ENCODE measurements at places on chromosomes 6 and 20.

- DNase-seq, result no peak
Observed at GRCh38 chr6:69164564-69165229, 529.6 kb downstream of the ADGRB3 start.

- DNase-seq, result no peak
Observed at GRCh38 chr20:19524691-19525090, 233.4 kb upstream of the RIN2 start.

GRCh38 chr6:167750956-167751358, 75.8 kb upstream of the AFDN start:
- no peak for DNase-seq

- no peak for DNase-seq
Observed at GRCh38 chr6:159985296-159985945, 16.5 kb downstream of the IGF2R start.

GRCh38 chr20:49945701-49946477, 9.7 kb downstream of the RNF114 start:
- DNase-seq, result no peak

- DNase-seq, result no peak
Observed at GRCh38 chr6:37922563-37922962, 103.0 kb downstream of the ZFAND3 start.

- DNase-seq, result no peak
Observed at GRCh38 chr6:143205991-143206390, 145.3 kb downstream of the AIG1 start.

DNA sequence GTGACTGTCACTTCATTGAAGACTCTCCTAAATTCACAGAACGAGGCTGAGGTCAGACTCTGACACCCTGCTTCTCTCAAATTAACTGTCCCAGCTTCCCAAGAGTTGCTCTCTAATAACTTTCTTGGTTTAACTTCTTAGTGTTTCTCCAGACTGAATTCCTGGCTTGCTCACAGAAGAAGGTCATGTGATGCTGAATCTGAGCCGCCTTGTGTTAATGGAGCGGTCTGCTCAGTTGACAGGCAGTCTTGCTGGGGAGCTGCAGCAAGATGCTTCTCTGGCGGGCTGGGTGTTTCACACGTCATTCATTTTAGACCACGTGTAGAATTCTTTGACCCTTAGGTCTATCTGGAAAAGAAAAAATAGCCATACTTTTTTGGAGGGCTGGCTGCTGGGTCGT, 107.3 kb downstream of the FOXO3 start:
- DNase-seq, result peak; percentile 47

GRCh38 chr6:89034586-89035251, 45.8 kb upstream of the PNRC1 start:
- DNase-seq, result no peak

DNA sequence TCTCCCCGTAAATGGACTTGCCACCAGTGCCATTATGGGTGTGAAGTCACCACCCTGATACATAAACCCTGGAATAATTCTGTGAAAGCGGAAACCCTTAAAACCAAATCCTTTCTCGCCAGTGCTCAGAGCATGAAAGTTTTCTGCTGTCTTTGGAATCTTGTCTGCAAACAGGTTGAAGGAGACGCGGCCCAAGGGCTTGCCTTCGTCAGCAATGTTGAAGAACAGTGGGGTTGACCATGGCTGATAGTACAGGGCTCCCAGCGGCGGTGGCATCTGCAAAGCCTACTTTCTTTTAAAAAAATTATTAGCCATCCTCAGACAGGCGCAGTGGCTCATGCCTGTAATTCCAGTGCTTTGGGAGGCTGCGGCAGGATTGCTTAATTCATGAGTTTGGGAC, 22.1 kb downstream of the ABHD12 start:
- no peak for DNase-seq

DNA sequence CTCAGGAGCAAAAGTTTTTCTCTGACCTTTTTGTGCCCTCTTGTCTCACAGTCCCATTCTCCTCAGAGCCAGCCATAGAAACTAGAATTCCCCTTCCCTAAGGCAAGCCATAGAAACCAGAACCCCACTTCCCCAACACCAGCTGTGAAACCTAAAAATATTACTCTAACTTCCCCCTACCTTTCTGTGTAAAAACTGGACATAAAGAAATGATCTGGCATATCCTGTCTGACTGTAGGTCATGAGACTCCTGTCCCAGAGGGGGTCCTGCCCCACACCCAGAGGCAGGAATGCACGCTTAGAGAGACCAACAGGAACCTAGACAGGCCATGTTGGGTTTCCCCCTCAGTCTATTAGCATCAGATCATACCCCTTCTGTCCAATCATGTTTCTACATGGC, 140.6 kb upstream of the SLC22A16 start:
- DNase-seq, result no peak

DNA sequence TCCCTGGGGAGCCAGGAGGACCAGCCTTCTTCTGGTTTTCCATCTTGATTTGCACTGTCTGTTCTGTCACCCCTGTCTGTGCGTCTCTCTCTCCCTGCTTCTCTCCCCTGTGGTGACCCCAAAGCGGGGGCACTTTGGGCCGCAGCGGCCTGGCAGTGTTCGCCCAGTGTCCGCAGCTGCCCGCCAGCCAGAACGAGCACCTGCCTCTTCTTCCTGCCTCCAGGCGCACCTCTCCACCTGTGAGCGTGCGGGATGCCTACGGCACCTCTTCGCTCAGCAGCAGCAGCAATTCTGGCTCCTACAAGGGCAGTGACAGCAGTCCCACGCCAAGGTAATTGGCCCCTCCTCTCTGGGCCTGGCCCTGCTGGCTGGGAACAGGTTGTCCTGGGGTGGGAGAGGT, 30.8 kb downstream of the SNPH start:
- no peak for DNase-seq

DNA sequence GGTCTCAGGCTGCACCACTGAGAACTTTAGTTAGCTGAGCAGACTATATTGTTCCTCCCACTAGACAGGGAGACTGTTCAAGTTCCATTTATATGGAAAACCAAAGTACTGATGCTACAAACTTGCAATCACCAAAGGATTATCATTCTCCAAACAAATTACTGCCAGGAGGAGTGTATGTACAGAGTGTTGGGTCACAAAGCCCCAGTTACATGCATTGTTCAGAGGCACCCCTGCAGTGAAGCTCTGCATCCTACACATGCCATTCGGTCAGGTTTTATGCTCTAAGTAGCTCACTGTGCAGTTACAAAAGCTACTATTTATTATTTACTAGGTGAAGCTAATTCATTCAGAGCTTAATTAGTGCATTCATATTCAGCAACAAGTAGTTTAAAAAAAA, 75.8 kb downstream of the SMLR1 start:
- DNase-seq, result no peak

DNA sequence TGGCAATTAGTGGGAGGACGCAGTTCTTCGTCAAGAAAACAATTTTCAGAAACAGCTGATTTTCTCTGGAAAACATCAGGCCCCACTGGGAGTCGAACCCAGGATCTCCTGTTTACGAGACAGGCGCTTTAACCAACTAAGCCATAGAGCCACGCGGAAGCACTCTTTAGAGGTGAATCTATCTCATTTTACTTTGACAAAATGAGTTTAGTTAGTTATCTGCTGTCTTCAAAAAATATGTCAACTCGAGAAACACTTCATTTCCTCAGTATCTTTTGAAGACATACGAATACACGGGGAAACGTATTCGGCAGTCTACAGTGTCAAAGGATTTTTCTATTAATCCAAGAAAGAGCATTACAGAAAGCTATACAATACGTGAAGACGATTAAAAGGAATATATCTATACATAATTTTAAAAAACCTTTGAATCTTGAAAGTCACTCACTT, 26.7 kb downstream of the GPX6 start:
- peak; percentile 72 for DNase-seq

- peak; percentile 27 for DNase-seq
Observed at GRCh38 chr6:132391391-132392269, 9.6 kb downstream of the MOXD1 start.

GRCh38 chr6:12442455-12442854, 152.3 kb downstream of the EDN1 start:
- no peak for DNase-seq

DNA sequence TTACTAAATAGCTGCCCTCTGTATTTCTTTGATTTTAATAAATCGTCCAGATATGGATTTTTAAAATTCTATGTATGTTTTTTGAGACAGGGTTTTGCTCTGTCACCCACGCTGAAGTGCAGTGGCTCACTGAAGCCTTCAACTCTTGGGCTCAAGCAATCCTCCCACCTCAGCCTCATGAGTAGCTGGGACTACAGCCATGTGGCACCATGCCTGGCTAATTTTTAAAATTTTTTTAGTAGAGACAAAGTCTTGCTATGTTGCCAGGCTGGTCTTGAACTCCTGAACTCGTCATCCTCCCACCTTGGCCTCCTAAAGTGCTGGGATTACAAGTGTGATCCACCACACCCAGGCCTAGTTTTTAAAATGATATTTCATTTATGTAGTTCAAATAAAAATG, 47.4 kb upstream of the DDR1 start:
- no peak for DNase-seq

DNA sequence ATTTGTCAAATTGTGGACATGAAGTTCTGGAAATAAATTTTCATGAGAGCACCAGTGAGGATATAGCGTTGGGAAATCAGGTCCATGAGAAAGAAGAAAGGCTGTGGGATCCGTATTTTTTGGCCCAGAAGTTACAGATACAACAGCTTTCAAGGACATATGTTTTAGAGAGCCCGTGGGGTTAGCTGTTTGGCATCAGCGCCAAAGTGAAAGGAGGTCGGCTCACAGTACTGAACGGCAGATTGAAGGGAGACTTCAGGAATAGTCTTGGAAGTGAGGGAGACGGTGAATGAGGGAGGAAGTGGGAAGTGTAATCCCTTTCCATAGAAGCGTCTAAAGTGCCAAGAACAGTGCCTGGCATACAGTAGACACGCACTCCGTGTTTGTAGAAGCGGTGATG, 31.8 kb downstream of the ZDHHC14 start:
- DNase-seq, result no peak

GRCh38 chr6:29976588-29977424, 34.5 kb downstream of the HLA-A start:
- DNase-seq, result peak; percentile 50

DNA sequence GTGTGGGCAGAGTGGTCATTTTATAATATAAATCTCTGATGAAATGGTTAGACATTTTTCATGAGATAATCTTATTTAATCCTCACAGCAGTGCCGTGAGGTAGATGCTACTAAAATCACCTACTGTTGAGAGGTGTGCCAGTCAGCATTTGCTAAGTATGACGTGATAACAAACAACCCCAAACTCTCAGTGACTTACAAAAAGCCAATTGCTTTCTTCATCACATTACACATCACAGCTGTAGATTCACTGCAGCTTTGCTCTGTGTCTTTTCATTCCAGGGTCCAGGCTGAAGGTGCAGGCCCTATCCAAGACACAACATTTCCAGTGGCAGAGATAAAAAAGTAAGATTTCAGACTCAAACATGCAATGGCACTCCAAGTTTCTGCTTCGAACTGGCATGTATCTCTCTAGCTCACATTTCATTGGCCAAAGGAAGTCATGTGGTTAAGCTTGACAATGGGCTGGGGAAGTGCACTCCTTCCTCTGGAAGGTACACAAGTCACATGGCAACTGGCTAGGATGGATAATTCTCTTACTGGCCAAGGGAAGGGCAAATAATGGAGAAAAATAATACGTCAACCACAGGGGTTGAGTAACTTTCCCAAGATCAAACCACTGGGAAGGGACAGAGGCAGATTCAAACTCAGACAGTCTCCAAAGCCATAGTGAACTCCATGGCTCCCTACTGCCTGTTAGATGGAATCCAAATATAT, 69.5 kb upstream of the EPB41L1 start:
- peak; percentile 55 for DNase-seq

Measured in brain microvascular endothelial cell (primary cell).